ENCODE measurements at places on chromosomes 2 and 18. TPM values are rescaled to one million over a fixed set of nuclear protein-coding genes. Genes with fewer than 3 reads are reported as not detected.

DNA sequence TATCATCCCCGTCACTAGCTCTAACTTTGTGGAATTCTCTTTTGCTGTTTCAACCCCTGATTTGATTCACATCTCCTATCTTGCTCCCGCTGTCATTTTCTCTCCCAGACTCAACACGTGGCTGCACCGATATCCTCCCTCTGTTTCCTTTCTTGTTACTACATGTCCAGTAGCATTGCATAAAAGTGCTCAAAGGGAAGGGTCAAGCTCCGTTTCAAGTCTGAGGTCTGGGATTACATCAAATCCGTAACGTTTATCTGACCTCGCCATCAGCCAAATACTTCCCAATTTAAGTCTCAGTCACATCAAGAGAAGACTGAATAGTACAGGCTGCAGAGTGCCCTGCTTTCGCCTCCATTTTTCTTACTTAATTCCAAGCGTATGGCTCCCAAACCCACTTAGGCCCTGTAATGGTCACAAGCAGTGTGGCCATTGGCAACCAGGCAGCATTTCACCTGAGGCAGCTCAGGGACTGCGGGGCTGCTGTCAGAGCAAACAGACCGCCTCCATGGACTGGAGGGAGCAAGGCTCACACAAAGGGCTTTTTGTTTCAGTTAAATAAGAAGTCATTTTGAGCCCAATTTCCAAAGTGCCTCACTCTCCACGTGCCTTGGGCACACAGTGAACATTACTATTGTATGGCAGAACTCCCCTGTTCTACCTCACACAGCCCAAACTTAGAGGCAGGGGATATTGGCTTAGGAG lies 217.8 kb downstream of the BCL11A start:
- DNase-seq: no peak

DNA sequence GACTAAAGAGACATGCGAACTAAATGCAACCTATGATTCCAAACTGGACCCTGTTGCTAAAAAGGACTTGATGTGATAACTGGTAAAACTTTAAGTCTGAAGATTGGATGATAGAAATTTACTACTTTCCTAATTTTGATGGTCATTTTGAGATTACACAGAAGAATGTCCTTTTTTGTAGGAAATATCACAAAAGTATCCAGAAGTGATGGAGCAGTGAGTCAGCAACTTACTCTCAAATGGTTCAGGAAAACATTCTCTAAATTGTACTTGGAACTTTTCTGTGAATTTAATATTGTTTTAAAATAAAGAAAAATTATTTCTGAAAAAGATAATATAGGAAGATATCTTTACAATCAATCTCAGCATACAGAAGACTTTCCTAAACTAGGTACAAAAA lies 19.9 kb downstream of the MBOAT2 start:
- no peak for DNase-seq

DNA sequence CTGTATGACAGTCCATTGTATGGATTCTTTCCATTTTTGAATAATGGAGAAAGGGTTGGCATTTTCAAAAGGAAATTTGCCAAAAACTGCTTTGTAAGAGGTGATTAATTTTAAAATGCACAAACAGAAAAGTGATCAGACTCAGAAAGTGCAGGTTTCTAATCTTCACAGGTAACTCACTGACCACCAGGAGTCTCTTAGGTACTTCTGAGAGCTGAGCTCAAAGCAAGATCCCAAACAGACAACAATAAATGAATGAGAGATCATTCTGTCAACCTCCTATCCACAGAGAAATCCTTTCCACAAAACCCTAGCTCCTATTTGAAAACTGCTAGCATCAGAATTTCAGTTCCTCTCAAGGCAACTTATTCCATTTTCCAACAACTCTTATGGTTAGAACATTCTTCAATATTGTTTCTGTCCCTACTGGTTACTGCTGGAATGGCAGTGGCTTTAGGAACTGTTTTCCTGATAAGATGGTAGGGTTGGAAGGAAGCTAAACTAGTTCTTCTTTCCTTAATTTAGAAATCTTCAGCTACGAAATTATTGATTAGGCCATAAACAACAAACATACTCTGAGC lies 20.6 kb upstream of the HAAO start:
- DNase-seq: no peak

DNA sequence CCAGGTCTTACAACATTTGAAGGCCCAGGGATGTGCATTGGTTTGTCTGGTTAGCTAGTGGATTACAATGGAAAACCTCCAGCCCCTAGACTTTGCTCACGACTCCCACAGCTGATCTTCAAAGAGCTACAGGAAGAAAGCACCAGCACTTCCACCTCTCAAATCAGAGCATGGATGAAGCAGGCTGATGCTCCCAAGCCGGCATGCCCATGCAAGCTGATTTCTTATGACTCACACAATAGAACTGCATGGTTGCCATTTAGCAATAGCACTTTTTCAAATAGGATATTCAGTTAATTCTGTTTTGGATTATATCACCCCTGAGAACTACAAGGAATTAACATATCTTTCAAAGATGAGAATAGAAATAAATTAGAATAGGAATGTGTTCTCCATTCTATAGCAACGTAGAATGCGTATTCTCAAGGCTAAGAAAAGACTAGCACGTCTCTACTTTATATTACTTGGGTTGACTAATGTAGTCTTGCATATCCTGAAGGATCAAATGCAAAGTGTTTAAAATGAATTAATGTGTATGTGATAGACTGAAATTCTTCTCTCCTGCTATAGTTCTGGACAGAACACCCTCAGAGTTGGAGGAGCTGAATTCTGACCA lies 292.4 kb downstream of the TRIB2 start:
- no peak for DNase-seq

DNA sequence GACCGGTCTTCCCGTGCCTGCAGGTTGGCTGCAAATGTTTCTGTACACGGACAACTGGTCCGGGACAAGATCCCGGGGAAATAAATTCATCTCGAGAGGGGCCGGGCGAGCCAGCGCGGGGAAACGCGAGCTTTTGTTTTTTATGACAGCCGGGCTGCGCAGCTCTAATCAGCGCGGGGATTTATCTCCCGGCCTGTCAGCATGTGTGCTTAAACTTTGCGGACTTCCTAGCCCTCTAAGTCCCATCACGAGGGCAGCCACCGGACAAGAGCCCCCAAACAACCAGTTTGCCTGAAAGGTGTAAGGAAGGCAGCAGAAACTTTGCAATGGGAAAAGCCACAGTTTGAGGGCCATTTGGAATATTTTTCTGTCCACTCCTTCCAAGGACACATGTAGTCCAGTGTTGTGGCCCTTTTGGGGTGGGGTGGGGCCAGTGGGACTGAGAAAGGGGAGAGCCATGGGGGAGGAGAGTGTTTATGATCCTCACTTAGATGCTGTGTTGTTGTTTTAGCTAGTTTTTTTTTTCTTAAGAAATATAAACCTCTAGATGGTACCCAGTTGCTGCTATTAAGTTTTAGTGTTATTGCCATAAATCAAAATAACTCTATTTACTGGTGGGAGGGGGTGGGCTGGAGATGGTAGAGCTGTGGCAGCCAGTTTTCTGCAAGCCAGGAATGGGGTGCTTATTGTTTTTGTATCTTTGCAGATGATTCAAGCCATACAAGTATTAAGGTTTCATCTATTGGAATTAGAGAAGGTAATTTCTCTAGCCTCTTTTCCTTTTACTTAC lies 6.0 kb downstream of the MEIS1 start:
- no peak for DNase-seq

AQP12B gene
- not detected for total RNA-seq

TUBA3E gene
- not detected for total RNA-seq

GRCh38 chr2:240968731-240969624 lies 29.4 kb upstream of the SNED1 start:
- no peak for DNase-seq

- DNase-seq: no peak
Measured at GRCh38 chr2:202909394-202910192, 1.9 kb downstream of the WDR12 start.

GRCh38 chr2:46737577-46737976 lies 178.0 kb downstream of the MCFD2 start:
- no peak for DNase-seq

DNA sequence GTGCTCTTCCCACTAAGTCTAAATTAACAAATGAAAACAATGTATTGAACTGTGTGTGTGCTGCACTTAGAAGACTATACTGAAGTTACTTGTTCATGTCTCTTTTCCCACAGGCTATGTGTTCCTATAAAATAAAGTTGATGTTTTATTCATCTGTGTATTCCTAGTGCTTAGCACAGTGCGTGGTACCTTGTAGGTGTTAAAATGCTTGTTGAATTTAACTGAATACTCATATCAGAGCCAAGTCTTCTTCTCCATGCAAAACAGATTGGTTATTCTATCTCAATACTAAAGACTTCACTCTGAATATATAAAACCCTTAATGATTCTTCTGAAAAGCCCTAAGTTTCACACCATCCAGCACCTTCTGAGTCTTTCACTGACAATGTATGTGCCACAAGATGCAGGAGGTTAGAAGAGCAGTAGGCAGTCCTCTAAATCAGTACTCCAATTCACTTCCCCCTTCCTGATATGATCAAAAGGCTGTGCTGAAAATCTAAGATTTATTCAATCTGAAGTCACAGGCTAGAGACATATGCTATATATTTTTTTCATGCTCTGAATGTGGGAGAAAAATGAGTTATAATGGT lies 231.7 kb upstream of the CCDC150 start:
- no peak for DNase-seq

DNA sequence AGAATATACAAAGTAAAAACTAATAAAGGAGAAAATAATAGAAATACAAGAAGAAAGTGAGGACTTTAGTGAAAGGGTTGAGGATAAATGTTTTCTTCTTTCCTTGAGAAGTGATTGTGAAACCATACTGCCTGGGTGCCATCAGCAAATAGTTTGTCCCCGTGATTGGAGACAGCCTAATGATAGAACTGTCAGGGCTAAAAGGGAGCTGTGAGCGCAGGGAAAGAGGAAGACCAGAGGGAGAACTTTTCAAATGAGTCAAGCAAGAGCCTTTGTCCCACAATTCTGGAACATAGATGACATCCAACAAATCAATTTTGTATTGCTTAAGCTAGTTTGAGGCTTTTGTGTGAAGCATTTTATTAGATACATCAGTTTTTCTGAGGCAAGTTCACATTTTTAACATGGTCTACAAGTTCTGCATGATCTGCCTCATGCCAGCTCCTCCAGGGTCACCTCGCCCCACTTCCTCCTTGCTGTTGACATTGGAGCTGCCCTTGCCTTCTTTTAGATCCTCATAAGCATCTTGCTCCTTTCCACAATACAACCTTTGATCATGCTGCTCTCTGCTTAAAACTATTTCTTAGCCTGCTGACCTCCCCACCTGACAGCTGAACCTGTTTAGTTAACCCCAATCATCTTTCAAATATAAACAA lies 213.4 kb upstream of the REG3G start:
- no peak for DNase-seq

DNA sequence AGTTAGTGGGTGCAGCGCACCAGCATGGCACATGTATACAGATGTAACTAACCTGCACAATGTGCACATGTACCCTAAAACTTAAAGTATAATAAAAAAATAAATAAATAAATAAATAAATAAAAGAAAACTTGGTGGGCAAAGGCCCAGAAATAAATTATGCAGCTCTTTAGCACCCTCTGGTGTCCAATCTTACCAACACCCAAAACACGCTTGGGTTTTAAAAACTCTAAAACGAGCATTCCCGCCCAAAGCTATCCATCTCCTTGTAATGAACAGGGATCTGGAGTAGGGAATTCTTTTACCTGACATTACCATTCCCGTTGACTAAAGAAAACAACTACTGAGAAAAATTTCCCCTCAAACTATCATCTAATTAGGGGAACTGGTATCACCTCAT lies 2005.9 kb upstream of the CELF4 start:
- DNase-seq: no peak

REG3A gene
- not detected for total RNA-seq

CERKL gene
- not detected for total RNA-seq

UGT1A4 gene
- total RNA-seq: not detected

- no peak for DNase-seq
Measured at GRCh38 chr2:132733094-132733493, 63.1 kb upstream of the LYPD1 start.

DNA sequence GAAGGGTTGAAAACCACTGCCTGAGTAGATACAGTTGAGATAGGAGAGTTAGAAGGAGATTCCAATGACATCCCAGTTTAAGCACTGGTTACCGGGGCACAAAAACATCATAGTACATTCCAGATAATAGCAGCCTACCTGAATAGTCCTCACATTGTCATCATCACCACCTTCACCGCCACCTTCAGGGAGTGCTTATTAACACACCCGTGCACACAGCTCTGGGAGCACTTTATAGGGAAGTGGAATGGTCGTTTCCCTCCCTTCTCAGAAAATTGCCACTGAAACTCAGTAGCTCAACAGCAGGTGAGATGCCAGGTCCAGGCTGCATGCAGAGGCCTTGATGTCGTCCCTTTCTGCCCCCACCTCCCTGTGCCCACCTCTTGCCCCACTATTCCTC lies 8.2 kb downstream of the SERPINB7 start:
- DNase-seq: no peak

DNA sequence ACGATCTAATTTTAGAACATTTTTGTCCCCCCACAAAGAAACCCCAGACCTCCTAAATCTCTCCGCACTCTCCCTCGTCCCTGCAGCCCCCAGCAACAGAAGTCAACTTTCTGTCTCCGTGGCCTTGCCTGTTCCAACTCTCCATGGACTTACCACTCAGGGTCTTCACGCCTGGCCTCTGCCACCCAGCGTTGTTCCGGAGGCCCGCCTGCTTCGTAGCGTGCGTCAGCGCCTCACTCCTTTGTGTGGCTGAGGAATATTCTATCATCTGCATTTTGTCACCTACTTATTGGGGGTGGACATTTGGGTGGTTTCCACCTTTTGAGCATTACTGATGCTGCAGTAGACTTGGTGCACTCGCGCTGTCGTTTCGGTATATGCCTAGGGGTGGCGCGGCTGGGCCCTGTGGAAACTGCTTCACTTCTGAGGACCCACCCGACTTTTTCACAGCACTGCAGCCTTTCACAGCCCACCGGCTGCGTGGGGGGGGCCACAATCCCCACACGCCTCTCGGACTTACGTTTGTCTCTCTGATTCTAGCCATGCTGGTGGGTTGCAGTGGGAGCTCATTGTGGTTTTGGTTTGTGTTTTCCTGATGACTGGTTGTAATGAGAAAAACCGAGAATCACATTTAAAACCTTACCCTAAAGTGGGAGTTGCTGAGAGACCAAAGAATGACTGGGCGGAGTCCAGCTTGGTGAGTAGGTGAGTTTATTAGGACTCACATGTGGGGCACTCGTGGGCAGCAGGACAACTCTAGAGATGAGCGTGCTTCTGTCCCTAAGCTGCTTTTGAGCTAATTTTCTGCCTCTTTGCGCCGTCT lies 1.4 kb upstream of the HSBP1L1 start:
- no peak for DNase-seq

- DNase-seq: no peak
Measured at GRCh38 chr2:239752951-239753350, 272.2 kb downstream of the NDUFA10 start.
